ENCODE measurements at places on chromosomes 16 and 17.

DNA sequence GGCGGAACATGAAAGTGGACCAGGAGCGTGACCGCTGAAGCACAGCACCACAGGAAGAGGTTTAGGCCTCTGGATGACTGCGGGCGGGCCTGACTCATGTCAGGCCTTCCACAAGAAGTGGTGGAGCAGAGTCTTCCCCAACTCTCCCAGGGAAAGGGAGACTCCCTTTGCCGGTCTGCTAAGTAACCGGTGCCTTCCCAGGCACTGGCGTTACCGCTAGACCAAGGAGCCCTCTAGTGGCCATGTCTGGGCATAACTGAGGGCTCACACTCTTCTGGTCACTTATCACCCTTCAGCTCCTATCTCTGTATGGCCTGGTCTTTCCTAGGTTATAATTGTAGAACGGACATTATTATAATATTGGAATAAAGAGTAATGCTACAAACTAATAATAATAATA is 1931.9 kb downstream of the TP53TG3F start:
- peak; percentile 33 for DNase-seq

DNA sequence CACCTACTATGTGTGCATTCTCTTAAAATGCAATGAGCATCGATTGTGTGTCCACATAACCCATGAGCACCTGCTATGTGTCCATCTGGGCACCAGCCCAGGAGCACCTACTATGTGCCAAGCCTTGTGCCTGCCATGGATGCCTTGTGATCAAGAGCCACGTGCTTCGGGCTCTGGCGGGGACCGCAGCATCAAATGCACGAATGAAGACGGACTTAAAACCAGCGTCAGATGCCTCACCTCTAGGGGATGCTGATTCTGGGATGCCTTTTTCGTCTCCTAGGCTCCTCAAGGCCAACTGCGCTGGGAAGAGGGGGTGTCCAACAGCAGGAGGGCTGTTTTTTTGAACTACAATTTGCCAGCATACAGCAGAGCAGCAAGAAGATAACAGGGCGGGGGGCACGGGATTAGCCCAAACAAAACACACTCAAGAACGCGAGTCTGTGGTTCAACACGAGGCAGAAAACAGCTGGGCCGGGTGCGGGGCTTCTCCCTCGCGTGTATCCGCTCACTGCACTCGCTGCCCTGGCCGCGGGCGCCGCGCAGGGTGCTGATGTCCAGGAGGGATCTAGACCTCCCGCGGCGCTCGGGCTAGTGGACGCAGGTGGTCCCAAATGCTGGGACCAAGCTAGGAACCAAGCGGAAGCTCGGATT is 1.2 kb upstream of the GLIS2 start:
- peak; percentile 33 for DNase-seq

DNA sequence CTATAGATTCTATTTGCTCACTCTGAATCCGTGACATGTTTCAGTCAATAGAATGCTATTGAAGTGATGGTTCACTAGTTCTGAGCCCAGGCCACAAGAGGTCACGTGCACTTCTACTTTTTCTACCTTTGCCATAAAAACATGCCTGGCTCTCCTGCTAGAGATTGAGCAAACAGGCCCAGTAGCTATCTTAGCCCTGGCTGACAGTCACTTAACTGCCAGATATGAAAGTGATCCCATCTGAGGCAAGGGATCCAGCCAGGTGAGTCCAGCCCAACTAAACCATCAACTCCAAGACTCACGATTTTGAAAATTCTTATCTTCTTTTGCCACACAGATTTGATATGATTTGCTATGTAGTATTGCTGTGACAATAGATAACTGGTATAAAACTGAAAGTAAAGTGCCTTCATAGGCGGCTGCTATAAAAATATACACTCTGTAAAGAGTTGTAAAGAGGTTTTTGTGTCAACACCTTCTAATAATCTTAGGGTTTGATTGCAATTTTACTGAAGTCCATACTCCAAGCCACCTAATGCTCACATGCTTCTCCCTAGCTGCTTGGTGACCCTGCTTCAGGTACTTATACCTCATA is 937.7 kb upstream of the SOX9 start:
- no peak for DNase-seq

DNA sequence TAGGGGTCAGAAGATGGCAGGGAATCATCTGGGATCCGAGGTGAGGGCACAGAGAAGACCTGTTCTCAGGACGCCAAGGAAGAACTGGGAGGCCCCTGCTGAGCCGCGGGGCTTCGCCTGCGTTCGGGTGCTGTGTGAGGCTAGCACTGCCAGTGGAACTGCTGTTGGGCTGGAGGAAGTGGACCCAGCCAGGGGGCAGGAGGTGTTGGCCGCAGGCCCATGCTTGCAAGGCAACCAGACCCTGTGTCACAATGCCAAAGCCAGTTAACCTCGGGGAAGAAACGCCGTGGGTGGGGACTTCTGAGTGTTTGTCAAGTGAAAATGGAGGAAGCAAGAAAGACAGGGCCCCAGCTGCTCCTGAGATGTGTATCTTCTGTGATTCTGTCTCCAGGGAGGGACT is 185.5 kb downstream of the LGALS9B start:
- DNase-seq, result no peak

GRCh38 chr17:80513892-80514291 is 30.7 kb upstream of the RPTOR start:
- DNase-seq, result no peak

DNA sequence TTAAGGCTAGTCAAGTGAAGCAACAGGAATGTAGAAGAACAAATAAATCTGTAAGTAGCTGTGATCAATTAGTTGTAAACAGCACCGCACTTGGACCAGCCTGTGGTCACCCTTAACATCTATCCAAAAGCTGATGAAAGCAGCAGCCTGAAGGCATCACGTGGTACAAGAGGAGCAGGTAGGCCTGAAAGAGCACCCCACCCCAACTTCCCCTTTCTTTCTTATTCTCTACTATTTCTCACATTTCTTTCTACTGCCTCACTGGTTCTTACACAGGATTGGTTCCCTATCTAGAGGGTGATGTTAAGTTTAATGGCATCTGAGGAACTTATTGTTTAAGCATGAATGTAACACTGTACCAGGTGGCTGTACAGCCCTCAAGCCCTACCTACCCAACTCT is 42.6 kb upstream of the CLEC18B start:
- no peak for DNase-seq

GRCh38 chr16:11398851-11399250 is 53.6 kb downstream of the RMI2 start:
- no peak for DNase-seq

- DNase-seq, result no peak
Measured at GRCh38 chr16:69407702-69408323, 16.6 kb upstream of the CYB5B start.

GRCh38 chr17:34624767-34625383 is 45.5 kb downstream of the TMEM132E start:
- no peak for DNase-seq

GRCh38 chr16:79677799-79678530 is 77.4 kb upstream of the MAF start:
- no peak for DNase-seq

DNA sequence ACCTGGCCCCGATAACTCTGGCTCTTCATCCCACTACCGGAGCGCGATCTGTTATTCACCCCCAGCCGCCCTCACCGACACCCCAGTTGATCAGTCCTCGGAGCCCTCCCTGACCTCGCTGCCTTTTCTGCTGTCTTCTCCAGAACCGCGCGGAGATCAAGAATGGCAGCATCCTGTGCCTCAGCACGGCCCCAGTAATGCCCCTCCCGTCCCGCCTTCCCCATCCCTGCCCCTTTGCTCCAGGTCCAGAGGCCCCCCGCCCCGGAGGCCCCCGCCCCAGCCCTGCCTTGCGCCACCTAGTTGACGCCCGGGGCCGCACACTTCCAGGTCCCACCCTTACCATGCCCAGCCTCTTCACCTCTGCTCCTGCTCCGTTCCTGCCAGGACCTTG is 872 bp downstream of the ELMO3 start:
- DNase-seq, result peak; percentile 36

GRCh38 chr16:81703177-81704155 is 75.6 kb upstream of the PLCG2 start:
- no peak for DNase-seq

- no peak for DNase-seq
Measured at GRCh38 chr17:65485388-65486299, 75.8 kb downstream of the AXIN2 start.

- DNase-seq, result no peak
Measured at GRCh38 chr16:11428623-11428953, 83.3 kb downstream of the RMI2 start.
